ENCODE measurements at places on chromosomes 3 and 15.

DNA sequence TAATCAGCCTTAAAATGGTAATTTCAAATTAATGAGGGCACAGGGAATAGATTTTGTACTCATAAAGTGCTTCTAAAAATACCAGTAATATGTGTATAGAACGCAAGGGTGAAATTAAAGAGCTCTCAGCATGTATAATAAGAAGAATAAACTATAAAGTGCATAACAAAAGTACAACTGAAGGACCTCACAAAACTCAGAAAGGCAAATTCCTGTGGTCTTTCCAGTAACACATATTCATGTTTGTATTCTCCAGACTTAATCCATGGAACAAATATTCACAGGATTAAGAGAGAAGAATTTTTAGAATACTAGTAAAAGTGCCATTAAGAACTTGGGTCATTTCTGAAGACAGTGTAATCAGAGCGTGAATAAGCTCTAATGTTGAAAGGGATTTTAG, 646.3 kb downstream of the CADM2 start:
- no peak for DNase-seq

DNA sequence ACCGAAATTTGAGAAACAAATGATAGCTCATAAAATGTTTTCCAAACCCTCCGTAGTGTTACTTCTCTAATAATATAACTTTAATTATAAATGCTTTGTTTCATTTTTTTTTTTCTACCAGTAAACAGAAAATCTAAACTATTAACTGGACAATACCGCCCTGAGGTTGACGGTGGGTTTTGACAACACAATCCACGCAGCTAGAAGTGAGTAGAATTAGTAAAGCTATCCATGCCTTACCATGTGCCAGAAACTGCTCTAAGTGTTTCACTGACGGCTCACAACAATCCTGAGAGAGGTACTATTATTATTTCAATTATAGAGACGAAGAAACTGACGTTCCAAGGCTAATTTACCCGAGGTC, 410 bp downstream of the NDUFAF1 start:
- DNase-seq = no peak

DNA sequence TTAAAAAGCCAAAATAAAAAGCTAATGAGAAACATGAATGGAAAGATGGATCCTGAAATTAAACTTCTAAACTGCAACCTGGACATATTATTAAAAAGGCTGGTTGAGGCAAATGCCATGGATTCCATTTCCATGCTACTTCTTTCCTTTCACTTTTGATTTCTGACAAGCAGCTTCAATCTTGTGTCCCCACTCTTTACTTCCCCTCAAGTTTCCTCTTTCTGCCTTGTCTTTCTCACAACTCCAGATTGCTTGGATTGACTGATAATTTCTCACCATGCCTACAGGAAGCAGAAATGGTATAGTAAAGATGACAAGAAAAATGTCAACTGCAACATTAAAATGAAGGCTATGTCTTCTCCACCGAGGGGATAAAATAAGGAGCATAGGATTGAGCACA, 1136.7 kb downstream of the TUSC7 start:
- no peak for DNase-seq

DNA sequence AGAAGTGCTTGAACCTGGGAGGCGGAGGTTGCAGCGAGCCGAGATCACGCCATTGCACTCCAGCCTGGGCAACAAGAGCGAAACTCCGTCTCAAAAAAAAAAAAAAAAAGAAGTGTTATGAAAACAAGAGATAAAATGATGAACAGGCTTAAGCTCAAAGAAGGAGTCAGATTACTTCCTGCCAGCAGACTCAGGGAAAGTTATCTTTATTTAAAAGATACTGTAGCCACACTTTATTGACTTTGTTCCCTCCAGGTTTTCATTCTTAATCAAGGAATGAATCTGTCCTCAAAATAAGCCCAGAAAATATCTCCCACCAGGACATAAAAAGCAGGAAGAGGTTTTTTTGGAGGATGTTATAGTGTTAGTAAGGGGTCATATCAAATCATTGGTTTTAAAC, 176.5 kb upstream of the KCNMB2 start:
- DNase-seq = no peak

DNA sequence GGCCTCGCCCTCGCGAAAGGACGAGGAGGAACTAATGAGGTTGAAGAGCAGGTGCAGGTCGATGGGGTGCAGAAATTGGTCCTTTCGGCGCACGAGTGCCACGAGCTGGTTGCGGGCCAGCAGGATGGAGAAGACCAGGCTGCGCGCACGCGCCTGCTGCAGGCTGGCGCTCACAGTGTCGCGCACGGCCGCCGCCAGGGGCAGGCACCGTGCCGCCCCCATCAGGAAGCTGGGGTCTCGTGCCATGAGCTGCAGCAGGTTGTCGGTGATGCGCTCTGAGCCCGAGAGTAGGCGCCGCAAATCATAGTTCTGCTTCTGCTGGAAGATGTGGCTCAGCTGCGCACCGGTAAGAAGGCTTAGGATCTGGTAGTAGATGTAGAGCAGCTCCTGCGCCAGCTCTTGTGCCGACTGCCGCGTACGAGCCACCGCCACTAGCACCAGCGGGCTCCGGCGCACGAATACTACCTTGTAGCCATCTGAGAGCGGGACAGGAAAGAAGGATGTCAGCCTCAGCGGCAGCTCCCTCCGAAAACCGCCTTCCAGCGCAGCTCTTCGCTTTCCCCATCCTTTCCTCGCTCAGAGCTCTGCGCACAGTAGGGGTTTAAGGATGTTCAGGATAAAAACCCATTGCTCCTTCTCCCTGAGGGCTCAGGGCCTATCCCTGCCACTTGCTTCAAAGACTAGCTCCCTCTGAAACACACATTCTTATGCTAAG, 6.9 kb upstream of the MST1R start:
- no peak for DNase-seq

GRCh38 chr3:120622870-120623726, 27.0 kb downstream of the NDUFB4 start:
- no peak for DNase-seq
